ENCODE measurements at places on chromosomes 4 and X.
A peak's percentile ranks its signal among the peaks of the same experiment; 100 is the strongest.

DNA sequence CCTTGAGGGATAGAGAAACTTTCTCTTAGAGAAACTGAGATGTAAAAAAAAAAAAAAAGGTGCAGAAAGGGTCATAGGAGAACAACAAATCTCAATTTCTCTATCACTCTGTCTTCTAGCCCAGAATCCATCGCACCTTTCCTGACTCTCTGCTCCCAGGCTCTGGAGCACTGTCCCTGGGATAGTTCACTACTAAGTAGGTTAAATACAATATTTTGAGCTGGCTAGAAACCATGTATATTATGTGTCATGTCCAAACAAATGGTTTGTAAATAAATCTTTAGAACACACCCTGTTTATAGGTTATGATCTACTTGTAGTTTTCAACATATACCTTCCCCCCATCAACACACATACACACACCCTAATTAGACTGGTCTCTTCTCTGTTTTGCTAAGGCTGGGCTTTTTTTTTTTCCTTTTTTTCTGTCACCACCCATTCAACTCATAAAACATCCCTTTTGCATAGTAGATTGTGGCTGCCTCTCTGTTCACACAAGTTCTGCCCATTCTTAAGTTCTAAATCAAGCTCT, 124.4 kb downstream of the KLHL13 start:
- no peak for DNase-seq

DNA sequence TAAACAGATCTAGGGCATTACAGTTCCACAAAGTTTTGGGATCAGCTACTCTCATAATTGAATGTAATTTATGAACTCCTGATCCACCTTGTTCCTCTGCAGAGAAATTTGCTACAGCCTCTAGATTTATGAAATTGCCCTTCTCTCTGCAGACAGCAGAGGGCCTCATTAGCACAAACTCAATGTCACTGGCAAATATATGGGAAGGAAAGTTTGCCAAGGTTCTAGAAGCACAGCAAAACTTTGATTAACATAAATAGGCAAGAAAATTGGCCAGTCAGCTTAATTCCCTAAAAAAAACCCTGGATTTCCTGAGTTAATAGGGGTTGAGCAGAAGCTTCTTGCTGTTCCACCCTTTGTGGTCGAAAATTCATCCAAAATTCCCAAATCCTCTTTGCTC, 31.5 kb downstream of the PRPS1 start:
- peak; percentile 59 for DNase-seq

DNA sequence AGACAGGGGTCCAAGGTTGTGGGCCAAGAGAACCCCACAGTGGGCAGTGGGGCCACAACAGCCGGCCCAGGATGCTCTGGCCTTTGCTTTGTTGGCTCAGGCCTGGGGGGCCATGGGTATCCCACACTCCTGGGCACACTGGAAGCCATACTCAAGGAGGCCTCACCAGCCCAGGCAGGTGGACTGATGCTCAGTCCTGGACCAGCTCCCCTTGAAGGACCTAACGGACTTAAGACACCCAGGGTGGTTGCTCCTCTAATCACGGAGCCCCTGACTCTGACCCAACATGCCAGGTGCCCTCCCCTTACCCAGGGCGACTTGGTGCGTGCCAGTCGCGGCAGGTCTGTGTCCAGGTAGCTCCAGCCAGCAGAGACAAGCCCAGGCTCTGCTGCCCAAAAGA, 50.8 kb downstream of the ZFYVE28 start:
- no peak for DNase-seq

- DNase-seq, result peak; percentile 22
Measured at GRCh38 chr4:1792832-1793495, at the start of gene FGFR3. Gene FGFR3 (plus strand): TSS chr4:1793293. CDS start chr4:1793935, 642 bp downstream.

DNA sequence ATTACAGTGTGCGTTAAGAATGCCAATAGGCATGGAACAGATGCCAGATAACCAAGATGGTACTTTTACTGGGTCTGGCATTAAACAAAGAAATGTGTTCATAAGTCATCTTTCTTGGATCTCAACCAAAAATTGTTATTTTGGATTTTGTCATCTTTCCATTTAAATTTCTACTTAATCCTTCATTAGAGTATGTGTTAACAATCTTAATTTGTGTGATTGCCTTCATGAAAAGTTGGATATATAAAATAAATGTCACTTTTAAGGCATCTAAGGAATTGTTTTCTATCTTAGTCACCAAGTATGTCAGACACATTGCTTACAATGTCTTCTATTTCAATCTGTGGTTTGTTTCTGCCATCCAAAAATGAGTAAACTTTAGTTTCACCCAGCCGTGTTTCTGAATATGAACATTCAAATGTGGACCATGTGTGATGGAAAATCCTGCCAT, 87.5 kb downstream of the PALLD start:
- no peak for DNase-seq

- no peak for DNase-seq
Measured at GRCh38 chr4:56226579-56226978, 160.7 kb downstream of the AASDH start.

DNA sequence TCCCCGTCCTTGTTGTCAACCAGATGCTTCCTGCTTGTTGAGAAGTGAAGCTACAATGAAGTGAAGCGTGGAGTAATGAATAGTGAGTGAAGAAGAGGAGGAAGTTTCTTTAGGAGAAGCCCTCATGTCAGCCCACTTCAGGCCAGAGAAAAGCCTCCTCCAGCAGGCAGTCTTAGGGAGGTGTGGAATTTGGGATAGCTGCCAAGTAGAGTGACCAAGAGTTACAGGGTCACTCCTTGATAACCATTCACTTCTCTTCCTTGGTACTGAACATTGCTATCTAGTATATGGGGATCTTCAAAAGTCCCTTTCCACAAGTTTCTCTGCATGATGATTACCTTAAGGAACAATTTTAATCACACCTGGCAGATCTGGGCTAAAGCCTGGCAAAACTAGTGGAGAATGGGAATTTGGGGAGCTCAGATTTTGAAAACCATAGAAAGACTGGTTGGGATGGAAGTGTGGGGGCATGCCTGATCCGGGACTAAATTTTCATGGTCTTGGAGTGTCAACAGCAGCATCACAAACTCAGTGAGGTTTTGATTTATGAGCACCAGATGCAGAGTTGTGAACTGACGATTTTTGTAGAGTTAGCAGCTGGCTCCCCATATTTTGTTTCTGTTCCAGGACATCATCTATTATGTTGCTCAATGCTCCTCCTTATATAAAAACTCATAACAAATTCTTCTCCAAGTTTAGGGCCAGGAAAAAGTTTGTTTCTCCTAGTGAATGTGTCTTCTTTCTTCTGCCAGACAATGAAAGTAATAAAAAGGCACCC, 53.1 kb downstream of the IGSF1 start:
- no peak for DNase-seq

- DNase-seq, result no peak
Measured at GRCh38 chr4:144685911-144686310, 40.0 kb downstream of the HHIP start.

DNA sequence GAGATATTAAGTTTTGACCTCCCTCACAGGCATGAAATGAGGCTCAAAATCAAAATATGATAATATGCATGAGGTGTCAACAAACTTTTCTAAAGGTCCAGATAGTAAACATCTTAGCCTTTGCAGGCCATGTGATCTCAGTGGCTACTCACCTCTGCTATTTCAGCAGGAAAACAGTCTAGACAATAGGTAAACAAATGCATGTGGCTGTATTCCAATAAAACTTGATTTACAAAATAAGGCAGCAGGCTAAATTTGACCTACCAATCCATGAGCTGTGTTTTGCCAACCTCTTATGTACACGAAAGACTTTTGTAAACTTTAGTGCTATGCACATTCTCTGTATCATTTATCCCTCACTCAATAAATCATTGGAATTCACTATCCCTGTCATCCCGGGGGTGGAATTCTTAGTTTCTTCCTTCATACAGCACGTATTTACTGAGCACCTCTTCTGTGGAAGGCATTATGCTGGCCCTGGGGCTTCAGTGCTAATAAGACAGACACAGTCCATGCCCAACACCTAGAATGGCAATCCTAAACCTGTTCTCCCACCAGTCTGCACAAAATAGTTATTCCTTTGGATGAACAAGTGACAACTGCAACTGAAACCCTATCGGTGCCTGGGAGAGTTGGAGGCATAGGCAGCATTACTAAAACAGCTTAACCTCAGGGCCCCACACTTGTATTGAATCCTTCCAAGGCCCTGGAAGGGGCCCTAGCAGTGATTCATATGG, 19.9 kb downstream of the MAGEB17 start:
- no peak for DNase-seq

DNA sequence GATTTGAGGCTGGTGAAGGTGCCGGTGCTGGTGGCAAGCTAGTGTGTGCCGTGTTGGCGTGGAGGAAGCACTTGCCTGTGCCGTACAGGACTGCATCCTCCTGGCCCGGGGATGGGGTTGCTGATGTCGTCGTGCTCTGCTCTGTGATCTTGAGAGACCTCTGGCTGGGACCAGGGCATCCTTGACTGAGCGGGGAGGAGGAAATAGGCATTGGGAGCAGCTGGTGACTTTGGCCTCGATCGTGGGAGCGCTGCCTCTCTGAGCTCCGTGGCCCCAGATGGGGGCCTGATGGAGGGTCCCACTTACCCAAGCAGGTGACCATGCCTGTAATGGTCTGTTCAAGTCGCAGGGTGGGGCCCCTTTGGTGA, 31.5 kb upstream of the CLCN4 start:
- no peak for DNase-seq

DNA sequence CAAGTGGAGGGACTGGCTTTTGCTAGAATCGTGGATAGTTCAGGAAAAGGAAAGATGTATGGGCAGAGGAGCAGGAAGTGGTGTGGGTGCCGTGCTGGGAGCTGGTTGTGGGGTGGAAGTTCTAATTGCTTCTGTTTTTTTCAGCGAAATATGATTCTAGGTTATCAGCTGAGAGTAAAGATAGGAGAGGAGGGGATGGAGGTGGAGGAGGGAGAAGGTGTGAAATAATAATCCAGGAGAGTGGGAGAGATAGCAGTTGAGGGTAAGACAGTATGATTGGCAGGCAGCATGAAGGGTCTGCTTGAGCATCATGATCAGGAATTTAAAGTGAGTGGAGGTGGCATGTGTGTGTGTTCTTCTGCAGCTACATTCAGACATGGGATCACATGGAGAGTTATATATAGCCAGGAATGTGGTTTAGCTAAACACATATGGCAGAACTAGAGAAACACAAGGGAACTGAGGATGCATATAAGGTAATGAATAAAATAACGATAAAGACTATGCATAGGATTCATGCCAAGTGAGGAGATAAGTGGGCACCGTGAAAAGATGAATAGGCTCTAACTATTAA, 133.7 kb downstream of the ANK2 start:
- no peak for DNase-seq

GRCh38 chr4:33058998-33059397, 2338.8 kb downstream of the PCDH7 start:
- no peak for DNase-seq

DNA sequence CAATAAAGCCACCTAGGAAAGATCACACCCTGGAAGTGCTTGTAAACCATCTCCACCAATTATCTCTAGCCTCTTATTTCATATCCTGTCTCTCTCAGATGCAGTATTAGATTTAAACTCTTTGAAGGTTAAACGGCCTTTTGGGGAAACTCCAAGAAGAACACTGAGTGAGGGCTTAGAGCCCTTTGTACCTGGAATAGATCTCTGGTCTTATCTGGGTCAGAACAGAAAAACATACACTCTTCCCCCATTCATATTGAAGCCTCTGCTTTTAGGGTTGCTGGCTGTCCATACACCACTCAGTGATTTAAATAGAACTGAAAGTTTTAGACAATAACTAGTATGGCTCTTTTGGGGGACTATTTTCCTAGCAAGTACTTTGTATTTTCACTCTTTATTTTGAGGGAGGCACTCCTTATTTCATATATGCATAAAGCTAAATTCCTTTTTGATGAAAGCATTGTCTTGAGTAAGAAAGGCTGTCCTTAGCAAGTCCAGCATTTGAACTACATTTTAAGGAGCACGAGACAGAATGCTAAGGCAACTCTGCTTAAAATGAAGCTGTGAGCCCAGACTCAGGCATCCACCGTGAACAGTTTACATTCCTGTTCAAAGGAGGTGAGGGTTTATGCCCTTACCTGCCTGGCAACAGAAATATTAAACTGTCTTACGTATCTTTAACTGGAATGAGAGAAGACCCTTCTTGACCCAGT, 17.4 kb downstream of the YY2 start:
- DNase-seq, result no peak

GRCh38 chr4:15920723-15921591, 17.6 kb downstream of the FGFBP1 start:
- DNase-seq, result no peak

- DNase-seq, result no peak
Measured at GRCh38 chr4:7910263-7910896, 29.3 kb downstream of the AFAP1 start.

GRCh38 chr4:73721435-73721834, 18.9 kb upstream of the CXCL8 start:
- no peak for DNase-seq

DNA sequence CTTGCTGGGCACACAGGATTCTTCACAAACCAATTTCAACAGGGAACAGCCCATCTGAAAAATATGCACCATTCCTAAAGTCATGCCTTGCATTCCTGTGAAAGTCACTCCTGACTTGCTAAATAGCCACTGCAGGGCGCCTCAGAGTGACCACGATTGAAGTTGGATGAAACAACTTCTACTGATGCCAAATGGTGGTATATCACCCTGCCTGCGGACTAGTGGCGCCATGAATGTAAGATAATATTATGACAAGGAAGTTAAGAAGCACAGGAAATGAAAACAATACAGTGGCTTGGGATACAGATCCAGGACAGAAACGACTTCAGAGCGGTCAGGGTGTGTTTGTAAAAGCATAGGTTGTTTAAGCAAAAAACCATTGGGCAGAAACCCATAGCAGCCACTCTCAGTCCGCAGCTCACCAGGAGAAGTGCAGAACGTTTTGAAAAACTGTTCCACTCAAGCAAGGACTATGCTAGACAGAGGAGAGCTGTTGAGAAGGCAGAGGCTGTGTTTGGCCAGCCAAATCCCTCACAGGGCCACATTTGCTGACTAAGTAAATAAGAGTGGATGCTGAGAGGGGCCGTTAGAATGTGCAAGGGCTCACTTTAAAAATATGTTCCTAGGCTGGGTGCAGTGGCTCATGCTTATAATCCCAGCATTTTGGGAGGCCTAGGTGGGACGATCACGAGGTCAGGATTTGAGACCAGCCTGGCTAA, 250.4 kb downstream of the PTTG2 start:
- no peak for DNase-seq

- no peak for DNase-seq
Measured at GRCh38 chr4:52931243-52931642, 69.1 kb downstream of the RASL11B start.

DNA sequence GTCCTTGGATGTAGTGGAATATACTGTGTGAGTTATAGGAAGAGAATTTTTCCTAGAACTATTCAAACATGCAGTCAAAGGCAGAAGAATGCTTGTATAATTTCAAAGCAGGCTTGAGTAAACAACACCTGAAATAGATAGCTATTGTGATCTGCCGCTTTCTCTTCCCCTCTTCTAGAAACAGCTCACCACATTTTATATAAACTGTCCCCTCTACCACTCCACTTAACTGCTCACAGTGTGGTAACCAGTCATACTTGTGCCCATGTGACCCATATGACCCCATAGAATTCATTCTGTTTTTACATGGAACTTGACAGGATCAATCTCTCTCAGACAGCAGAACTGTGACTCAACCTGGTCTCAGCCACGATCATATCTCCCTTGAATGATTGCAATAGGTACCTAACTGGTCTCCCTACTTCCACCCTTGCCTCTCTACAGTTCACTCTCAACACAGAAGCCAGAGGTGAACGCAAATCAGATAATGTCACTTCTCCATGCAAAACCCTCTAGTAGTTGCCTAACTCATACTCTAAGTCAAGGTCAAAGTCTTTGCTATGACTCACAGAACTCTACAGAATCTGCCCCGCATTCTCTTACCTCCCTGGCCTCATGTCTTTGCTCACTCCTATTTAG, 85.6 kb upstream of the EFHC2 start:
- DNase-seq, result no peak

GRCh38 chrX:1941321-1941720, 326.5 kb downstream of the ASMT start:
- no peak for DNase-seq
